ENCODE measurements at places on chromosomes 7 and 10.

DNA sequence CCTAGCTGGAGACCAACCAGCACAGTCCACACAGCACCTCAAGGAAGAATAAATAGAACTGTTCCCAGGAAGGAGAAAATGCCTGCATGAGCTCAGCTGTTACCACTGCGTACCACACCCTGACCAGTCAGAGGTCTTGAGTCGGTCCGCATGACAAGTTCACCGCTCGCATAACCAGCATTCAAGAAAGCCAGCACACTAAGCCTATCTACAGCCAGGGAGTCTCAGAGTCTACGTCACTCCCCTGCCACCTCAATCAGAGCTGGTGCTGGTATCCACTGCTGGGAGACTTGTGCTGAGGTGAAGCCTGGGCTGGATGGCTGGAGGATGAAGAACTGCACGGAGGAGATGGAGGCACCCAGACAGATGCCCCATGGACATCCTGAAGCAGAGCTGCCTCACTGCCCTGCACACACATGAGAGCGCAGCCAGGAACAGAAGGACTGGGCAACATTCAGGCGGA lies 19.6 kb downstream of the AKR1C1 start:
- DNase-seq = no peak

- DNase-seq = no peak
Measured at GRCh38 chr10:85513436-85513835, 853.2 kb downstream of the GRID1 start.

GRCh38 chr7:11077816-11078215 lies 104.1 kb downstream of the PHF14 start:
- DNase-seq = no peak

DNA sequence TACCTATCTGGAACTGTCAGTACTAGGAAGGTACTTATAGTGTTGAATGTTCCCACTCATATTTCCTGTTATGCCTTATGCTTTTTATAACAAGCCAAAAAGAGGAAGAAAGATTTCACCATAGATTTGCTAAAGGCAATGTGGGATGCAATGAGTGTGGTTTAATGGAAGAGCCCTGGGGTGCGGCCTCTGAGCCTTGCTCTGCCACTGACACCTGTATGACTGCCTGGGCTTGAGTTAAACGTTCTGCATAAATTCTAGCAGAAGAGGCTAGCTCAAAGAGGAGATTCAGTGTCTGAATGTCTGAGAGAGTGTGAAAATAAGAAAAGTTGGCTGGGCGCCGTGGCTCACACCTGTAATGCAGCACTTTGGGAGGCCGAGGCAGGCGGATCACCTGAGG lies 143.8 kb downstream of the TPST1 start:
- DNase-seq = no peak

DNA sequence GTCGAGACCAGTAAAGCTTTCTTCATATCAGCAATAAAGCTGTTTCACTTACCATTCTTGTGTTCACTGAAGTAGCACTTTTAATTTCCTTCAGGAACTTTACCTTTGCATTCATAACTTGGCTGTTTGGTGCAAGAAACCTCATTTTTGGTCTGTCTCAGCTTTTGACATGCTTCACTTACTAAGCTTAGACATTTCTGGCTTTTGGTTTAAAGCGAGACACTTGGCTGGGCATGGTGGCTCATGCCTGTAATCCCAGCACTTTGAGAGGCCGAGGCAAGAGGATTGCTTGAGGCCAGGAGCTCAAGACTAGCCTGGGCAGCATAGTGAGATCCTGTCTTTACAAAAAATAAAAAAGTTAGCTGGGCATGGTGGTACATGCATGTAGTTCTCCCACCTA lies 15.8 kb downstream of the PLEKHA1 start:
- DNase-seq = no peak

GRCh38 chr10:7153750-7154149 lies 257.1 kb downstream of the SFMBT2 start:
- no peak for DNase-seq

DNA sequence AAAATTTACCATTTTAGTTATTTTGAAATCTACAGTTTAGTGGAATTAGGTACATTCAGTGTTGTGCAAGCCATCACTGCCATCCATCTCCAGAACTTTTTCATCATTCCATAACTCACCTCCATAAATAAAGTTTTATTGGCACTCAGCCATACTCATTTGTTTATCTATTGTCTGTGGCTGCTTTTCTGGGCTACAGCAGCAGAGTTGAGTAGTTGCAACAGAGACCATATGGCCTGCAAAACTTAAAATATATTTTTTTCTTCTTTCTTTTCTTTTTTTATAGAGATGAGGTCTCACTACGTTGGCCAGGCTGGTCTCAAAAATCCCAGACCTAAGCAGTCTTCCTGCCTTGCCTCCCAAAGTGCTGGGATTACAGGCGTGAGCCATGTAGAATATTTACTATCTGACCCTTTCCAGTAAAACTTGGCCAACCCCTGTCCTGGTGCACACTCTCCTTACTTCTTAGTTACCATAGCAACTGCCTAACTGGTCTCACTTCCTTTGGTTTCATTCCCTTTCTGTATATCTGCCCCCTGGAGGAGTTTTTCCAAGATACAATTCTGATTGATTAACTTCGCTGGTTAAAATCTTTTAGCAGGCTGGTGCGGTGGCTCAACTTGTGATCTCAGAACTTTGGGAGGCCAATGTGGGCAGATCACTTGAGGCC lies 133.2 kb downstream of the CUX1 start:
- DNase-seq = no peak

DNA sequence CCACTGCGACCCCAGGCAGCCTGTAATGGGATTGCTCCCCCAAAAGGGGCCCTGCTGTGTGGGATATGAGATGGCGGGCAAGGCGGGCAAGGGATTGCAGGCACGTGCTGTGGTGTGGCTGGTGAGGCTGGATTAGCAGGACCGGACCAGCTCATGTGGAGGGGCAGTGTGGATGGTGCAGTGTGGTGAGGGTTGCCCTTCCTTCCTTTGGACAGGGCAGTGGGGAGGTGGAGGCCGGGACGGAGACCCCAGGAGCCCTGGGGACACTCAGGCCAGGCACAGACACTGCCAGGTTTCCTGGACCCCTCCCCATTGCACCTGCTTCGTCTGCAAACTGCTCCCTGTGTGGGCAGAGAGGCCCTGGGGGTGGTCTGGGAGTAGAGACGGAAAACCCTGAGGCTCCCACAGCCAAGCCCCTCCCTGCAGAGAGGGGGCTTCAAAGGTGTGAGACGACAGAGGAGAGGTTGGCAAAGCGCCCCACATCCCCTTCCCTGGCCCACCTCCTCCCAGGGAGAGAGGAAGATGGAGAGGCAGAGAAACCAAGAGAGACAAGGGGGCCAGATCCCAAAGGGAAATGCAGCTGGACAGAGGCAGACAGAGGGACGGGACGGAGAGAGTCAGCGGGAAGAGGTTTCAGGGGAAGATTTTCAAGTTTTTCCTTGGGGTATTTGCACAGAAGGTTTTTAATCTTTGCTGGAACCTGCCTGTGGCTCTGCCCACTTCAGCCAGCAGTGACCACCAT lies 89.2 kb downstream of the MICALL2 start:
- DNase-seq = no peak

GRCh38 chr7:139330333-139331030 lies 10.7 kb upstream of the FMC1 start:
- peak; percentile 60 for DNase-seq

DNA sequence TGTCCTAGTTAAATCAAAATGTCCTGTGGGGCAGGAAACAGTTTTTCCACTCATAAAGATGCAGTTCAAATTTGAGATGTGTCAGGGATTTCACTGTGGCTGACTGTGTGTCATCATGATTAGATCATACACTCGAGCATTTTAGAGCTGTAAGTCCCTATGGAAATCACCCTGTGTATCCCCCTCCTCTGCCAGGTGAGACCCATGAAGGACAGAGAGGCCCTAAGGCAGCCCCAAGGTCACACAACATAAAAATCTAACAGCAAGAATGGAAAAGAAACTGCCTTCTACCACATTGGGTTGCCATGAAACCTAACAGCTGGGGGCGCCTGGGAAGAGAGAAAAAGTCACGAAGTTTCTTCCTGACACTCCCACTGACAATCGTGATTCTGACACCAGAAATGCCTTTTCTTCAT lies 135.8 kb downstream of the KCNMA1 start:
- DNase-seq = no peak

GRCh38 chr7:134690016-134690415 lies 43.4 kb downstream of the BPGM start:
- no peak for DNase-seq

GRCh38 chr7:153385502-153385901 lies 626.0 kb downstream of the ACTR3B start:
- no peak for DNase-seq

GRCh38 chr7:94391726-94392392 lies 2.8 kb upstream of the COL1A2 start:
- DNase-seq = no peak

GRCh38 chr7:22566176-22566575 lies 66.2 kb upstream of the STEAP1B start:
- no peak for DNase-seq

- DNase-seq = no peak
Measured at GRCh38 chr7:90111-91063, 102.0 kb upstream of the FAM20C start.

GRCh38 chr7:17984288-17984687 lies 43.4 kb downstream of the PRPS1L1 start:
- no peak for DNase-seq

DNA sequence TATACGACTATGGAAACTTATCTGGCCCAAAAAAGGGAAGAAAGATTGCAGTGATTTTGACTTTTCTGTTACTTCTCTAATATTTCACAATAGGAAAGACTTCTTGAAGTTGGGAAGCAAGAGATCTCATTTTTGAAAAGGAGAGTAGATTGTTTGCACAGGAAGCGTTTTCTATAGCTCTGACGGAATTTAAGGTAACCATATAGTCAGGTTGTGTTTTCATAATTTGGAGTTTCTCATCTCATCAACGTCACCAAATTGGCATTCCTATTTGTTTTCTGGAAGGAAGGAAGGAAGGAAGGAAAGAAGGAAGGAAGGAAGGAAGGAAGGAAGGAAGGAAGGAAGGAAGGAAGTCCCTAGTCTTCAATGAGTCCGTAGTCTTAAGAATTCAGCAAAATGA lies 732.0 kb downstream of the XPNPEP1 start:
- no peak for DNase-seq

Data from T-helper 2 cell (primary cell).